ENCODE measurements at places on chromosomes 12 and 14.

- DNase-seq = no peak
Observed at GRCh38 chr14:96285667-96286066, 29.7 kb downstream of the BDKRB1 start.

DNA sequence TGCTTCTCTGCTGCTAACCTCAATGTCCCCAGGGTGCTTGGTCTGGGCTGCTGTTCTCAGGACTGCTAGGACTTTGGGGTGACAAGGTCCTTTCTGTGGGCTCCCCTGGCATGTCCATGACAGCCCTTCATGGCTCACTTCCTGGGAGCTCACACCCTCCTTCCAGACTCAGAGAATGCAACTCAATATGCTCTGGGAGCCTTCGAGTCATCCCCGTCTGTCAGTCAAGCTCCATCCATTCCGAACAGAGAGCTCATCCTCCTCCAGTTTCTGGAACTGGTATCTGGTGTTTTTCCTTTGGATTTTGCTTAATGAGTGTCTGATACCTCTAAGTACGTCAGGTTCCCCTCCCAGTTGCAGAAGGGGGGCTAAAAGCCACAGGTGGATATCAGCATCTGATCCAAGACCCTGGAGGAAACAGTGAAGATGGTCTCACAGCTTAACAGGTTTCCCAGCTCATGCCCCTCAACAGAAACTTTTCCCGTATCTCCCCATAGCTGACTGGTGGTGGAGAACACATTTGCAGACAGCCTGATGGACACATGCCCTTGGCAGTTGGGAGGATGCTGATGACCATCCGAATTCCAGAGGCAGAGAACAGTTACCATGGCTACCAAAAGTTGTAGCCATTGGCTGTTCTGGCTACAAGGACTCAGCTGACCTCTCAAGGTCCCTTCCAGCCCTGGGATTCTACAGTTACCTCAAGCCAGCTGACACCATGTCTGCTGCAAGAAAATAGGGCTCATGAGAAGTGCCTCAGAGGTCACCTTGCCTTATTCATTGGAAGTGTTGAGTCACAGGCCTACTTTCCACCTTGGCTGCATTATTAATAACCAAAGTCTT, 9.5 kb upstream of the RAB35 start:
- DNase-seq = no peak

DNA sequence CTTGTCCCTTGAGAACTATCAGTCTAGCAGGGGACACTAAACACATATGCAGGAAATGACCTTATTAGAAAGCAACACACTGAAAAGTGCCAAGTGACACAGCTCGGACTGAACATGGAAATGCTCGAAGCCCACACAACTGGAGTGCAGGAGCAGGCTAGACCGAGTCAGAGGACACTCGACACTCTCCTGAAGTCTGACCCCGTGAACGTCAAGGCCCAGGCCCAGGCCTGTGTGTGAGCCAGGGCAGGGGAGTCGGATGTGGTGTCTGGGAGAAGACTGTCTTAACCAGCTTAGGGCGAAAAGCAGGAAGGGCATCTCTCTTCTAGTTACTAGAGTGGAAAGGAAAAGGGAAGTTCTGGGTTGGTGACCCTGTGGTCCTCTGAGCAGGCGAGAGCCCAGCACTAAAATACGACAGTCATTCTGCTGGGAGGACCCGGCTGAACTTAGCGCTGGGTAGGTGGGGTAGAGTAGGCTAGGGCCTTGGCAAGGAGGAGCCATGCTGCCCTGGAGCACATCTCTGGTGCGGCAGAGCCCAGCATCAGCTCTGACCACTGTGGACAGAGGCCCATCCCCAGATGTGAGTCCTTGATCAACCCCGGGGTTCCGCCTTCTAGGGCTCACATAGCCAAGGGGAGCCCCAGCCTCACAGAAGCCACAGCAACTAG, 93.0 kb downstream of the NTF3 start:
- DNase-seq = no peak

DNA sequence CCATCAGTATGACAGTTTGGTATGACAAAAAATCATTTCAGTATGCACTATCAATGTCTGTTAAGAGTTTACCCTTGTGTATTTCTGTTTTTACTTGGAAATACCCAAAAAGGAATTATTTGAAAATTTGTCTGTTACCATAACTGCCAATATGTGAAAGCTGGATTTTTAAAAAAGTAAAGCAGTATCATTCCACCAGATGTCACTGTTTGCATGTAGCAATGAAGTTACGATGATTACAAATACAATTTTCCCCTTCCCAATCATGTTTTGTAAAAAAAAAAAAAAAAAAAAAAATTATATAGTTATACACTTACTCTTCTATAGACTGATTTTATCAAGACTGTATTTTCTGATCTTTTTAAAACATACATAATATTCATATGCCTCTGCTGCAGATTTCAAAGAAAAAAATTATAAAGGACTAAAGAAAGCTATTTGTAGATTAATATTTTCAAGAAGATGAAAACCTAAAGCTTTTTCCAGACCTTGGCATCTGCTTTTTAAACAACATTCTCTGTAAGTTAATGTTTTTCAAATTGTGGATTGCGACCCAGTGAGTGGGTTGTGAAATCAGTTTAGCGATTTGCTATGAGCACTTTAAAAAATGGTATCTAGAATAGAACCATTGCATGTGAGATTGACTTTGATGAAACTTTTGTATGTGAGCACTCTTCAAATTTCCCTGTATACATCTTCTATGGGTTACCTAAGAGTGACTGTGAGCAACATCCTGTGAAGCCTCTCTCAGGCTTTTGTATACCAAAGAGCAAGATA, 114.2 kb downstream of the TTC6 start:
- DNase-seq = peak; percentile 7

GRCh38 chr14:73376585-73376984, 81.8 kb downstream of the NUMB start:
- no peak for DNase-seq

DNA sequence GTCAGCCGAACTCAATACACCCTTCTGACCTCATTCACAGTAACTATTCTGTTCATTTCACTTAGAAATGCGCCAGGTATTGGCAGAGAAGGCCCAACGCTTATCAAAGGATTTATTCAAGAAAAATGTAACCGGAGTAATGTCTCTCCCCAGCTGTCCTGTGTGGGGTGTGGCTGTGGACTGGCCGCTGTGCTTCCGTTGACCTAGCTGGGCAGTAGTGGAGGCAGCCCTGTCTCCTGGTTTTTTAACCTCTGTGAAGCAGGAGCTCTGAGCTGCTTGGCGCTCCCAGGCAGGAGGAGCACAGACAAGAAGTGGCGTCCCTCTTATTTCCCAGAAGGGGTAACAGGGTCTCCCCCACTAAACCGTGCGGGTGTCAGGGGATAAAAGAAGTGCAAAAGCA, 85.2 kb downstream of the ESR2 start:
- no peak for DNase-seq
